ENCODE measurements at places on chromosomes 7 and 10. TPM values are rescaled to one million over a fixed set of nuclear protein-coding genes. Genes with fewer than 3 reads are reported as not detected.

Gene GCK
- polyA plus RNA-seq: 2.3 TPM

Gene PSD
- polyA plus RNA-seq: 62.0 TPM

Gene MINDY4
- 12.3 TPM for polyA plus RNA-seq

Gene MCM10
- 4.7 TPM for polyA plus RNA-seq

Gene SORBS1
- 60.2 TPM for polyA plus RNA-seq

Gene GFRA1
- polyA plus RNA-seq: 17.4 TPM

Gene MMP21
- 0.28 TPM for polyA plus RNA-seq

Gene KLF6
- 116 TPM for polyA plus RNA-seq

Gene SUN3
- polyA plus RNA-seq: not detected

Gene EPHA1
- polyA plus RNA-seq: 42.5 TPM

Gene AGAP6
- polyA plus RNA-seq: 24.7 TPM

Gene LIPM
- 0.04 TPM for polyA plus RNA-seq

Gene UBE2D1
- polyA plus RNA-seq: 21.9 TPM

Gene PILRA
- polyA plus RNA-seq: 5.8 TPM

Gene SMIM30
- polyA plus RNA-seq: 79.9 TPM

Gene PTPRZ1
- polyA plus RNA-seq: 20.6 TPM

Gene SSBP1
- 134 TPM for polyA plus RNA-seq

Gene RBP4
- 33.9 TPM for polyA plus RNA-seq

Gene ITGB8
- polyA plus RNA-seq: 26.8 TPM

Gene LMBR1
- 29.3 TPM for polyA plus RNA-seq

Gene PITRM1
- polyA plus RNA-seq: 57.9 TPM

Gene PON3
- polyA plus RNA-seq: 10.6 TPM

Gene TMEM270
- polyA plus RNA-seq: 0.10 TPM

Gene ZKSCAN5
- 8.6 TPM for polyA plus RNA-seq

Gene ACHE
- polyA plus RNA-seq: 7.4 TPM

Gene ADCYAP1R1
- 4.4 TPM for polyA plus RNA-seq

Gene AUTS2
- 51.3 TPM for polyA plus RNA-seq

Gene FZD1
- 13.2 TPM for polyA plus RNA-seq

Gene CDNF
- polyA plus RNA-seq: 3.2 TPM

Gene MYOF
- 31.6 TPM for polyA plus RNA-seq

Gene RBM20
- 0.96 TPM for polyA plus RNA-seq

Gene GRM3
- 0.16 TPM for polyA plus RNA-seq

Gene RARRES2
- polyA plus RNA-seq: 58.2 TPM

Gene ADAMTS14
- polyA plus RNA-seq: 7.2 TPM

Gene SYT15
- 2.5 TPM for polyA plus RNA-seq

Gene ST8SIA6
- 3.0 TPM for polyA plus RNA-seq

Gene TUBB8
- 0.81 TPM for polyA plus RNA-seq

Gene LHPP
- polyA plus RNA-seq: 40.7 TPM

Gene GGCT
- polyA plus RNA-seq: 64.6 TPM

Gene CYP3A5
- polyA plus RNA-seq: 139 TPM

Gene CYP3A4
- polyA plus RNA-seq: 14.3 TPM

Gene RTKN2
- polyA plus RNA-seq: 5.7 TPM

Gene LBX1
- 0.03 TPM for polyA plus RNA-seq

Gene PRTFDC1
- polyA plus RNA-seq: 34.3 TPM

Gene P4HA1
- polyA plus RNA-seq: 31.8 TPM

Gene NFE2L3
- 16.0 TPM for polyA plus RNA-seq

Gene HMX3
- polyA plus RNA-seq: 1.5 TPM

Gene MINPP1
- 43.0 TPM for polyA plus RNA-seq

Gene FAM185A
- 7.4 TPM for polyA plus RNA-seq

Gene OR2A42
- polyA plus RNA-seq: 0.34 TPM

Gene TPK1
- 5.4 TPM for polyA plus RNA-seq

Gene ARHGEF35
- polyA plus RNA-seq: 30.6 TPM

Gene CDK1
- 40.0 TPM for polyA plus RNA-seq

Gene INSYN2A
- 0.57 TPM for polyA plus RNA-seq

Gene ATOH7
- 1.4 TPM for polyA plus RNA-seq

Gene FBXO24
- 0.88 TPM for polyA plus RNA-seq

Gene LRIT1
- polyA plus RNA-seq: not detected
